D341Med (cell line): ENCODE measurements at places on chromosomes 5 and 9.

DNA sequence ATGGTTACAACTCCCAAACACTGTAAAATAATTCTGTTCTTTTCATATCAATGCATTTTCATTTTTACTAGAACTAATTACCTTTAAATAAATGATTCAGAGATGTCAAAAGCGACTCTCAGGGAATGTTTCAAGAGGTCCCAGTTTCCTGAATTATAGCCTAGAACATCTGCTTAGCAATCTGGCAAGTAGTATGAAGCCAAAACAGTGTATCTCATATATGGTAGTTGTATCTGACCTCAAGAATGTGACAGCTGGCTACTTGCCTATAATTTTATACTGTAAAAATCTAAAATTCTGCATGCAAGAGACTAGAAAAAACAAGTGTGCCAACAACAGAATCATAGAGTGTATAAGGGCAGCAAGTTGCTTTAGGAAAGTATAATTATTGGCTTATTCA lies 187.7 kb upstream of the POU5F2 start:
- no peak for DNase-seq

DNA sequence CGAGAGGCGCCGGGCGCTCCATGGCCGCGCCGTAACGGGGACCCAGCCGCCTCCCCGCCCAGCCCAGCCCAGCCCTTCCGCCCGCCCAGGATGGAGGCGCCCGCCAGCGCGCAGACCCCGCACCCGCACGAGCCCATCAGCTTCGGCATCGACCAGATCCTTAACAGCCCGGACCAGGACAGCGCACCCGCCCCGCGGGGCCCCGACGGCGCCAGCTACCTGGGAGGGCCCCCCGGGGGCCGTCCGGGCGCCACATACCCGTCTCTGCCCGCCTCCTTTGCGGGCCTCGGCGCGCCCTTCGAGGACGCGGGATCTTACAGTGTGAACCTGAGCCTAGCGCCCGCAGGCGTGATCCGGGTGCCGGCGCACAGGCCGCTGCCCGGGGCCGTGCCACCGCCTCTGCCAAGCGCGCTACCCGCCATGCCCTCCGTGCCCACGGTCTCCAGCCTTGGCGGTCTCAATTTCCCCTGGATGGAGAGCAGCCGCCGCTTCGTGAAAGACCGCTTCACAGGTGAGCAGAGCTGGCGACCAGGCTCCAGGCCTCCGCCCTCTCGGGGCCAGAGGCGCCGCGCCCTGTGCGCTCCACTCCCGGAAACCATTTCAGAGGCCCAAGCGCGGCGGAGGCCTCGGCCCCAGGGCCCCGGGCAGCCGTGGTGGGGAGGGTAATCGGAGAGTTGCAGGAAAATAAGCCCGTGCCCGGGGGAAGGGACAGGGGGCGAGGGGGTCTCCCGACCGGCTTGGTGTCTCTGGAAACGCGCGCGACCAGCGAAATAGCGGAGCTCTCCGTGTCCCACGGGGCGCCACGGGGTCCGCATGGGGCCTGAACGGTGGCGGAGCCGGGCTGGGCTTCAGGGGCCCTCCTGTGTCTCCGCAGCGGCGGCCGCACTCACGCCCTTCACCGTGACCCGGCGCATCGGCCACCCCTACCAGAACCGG lies 496 bp downstream of the TLX3 start:
- peak; percentile 81 for DNase-seq

GRCh38 chr5:112210430-112211005 lies 208.6 kb downstream of the EPB41L4A start:
- DNase-seq = peak; percentile 55

DNA sequence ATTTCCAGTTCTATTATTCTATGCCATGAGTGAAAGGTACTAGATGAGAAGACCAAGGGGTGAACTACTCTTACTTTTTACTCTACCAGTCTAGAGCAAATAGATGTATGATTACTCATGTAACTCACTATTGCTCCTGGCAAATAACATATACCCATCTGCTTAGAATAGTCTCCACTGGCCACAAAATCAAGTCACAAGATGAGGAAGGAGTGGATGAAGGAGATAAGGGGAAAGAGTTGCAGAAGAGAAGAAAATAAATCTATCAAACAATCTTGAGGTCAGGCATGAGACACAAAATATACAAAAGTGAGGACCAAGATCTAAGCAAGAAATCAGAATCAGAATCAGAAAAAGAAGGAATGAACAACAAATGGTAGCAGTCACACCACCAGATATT lies 13.7 kb upstream of the NR4A3 start:
- no peak for DNase-seq

GRCh38 chr5:66307647-66308241 lies 163.6 kb downstream of the SREK1 start:
- DNase-seq = peak; percentile 56
